IPS-NIHi11 (cell line): ENCODE measurements at places on chromosomes 16 and 17.

DNA sequence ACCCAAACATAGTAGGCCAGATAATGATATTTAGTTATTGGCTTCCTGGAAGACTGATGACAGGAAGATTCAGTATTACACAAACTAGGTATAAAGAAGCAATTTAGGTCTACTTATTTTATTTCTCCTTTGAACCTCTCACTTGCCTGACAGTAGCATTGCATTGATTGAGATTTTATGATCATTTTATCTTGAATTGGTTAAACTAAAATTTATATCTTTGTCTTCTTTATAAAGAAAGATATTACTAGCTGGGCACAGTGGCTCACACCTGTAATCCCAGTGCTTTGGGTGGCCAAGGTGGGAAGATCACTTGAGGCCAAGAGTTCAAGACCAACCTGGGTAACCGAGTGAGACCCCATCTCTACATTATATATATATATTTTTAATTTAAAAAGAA is 14.4 kb downstream of the HLF start:
- DNase-seq = no peak

DNA sequence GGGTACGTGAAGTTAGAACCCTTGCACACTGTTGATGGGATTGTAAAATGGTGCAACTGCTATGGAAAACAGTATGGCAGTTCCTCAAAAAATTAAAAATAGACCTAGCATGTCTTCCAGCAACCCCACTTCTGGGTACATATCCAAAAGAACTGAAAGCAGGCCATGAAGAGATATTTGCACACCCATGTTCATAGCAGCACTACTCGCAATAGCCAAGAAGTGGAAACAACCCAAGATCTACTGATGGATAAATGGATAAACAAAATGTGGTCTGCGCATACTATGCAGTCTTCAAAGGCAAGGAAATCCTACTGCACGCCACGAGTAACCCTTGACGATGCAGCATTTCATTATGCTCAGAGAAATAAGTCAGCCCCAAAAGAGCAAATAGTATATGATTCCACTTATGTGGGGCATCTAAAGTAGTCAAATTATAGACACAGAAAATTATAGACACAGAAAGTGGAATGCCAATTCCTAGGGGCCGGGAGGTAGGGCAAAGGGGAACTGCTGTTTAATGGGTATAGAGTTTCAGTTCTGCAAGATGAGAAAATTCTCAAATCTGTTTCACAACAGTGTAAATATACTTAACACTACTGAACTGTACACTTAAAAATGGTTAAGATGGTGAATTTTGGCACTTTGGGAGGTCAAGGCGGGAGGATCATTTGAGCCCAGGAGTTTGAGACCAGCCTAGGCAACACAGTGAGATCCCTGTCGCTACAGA is 17.2 kb downstream of the CORO7 start:
- DNase-seq = no peak

DNA sequence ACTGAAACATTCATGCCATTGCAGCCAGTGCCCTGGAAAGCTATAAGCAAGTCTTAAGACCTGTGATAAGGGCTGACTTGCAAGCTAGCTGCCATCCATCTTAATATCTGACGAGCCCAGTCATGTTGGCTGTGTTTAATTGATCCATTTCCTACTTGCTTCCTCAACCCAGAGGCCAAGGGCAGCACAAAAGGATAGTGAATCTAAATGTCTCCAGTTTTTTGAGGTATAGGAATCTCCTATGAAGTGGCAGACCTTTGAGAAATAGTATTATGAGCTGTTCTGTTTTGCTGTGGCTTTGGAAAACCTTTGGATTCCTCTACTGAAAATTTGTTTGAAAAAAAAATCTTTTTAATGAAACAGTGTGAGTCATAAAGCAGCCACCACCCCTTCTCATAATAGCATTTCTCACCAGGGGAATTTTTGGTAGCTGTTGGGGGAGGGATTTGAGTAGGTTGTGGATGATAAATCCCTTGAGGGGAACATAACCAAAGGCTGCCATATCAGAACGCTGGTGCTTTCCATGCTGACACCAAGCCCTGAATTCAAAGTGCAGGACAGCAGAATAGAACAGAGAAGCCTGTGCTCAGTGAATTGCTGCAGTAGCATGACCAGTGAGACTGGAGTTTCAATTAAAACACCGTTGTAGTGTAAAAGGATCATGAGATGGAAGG is 12.9 kb downstream of the ZNRF1 start:
- no peak for DNase-seq

- DNase-seq = no peak
Observed at GRCh38 chr16:27398894-27399853, 2.8 kb upstream of the IL21R start.

DNA sequence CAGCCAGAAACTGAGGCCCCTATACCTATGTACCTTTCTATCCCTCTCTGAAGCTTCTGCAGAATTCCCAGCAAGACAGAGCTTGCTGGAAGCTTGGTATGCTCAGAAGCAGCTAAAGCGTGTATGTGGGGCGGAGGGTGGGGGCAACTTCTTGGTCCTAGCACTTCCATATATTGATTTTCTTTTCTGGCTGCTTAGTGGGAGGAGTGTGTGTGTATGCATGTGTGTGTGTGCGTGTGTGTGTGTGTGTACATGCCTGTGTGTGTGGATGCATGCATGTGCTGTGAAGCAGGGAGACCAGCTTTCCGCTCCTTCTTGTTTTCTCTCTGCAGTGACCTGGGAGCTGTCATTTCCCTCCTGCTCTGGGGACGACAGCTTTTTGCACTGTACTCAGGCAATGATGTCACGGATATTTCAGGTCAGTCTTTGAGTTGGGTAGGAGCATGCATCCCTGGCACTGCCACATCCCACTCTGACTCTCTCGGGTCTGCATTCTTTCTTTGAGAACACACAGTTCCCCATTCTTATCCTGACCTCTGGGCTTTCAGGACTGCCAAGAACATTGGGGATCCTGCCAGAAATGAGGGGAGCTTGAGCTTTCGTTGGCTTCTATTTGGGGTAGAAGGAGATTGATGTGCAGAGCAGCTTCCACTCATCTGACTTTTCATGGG is 10.7 kb downstream of the HPR start:
- DNase-seq = no peak

- DNase-seq = peak; percentile 55
Observed at GRCh38 chr16:15672514-15673167, 22.6 kb downstream of the NDE1 start.

- DNase-seq = peak; percentile 76
Observed at GRCh38 chr17:39738568-39738901, 797 bp downstream of the GRB7 start.

DNA sequence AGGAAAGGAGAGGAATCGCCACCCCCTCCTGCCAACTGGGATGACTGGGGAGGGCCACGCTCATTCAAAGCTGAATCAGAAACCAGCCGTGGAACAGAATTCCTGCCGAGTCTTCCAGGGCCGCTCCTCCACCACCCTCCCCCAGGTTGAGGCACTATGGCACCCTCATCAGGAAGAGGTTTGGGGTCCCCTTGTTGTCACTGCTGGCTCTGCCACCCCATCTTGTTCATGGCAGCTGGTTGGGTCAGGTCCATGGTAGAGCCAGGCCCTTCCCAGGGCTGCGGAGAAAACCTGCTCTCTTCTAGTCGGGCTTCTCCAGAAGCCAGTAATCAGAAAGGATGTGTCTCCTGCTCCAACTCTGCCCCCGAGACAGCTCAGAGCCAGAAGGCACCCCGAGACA is 41.8 kb downstream of the KCNJ12 start:
- DNase-seq = no peak

GRCh38 chr17:5282642-5283217 is 646 bp downstream of the RABEP1 start:
- DNase-seq = no peak

- no peak for DNase-seq
Observed at GRCh38 chr17:7579834-7580603, 581 bp downstream of the CD68 start.

DNA sequence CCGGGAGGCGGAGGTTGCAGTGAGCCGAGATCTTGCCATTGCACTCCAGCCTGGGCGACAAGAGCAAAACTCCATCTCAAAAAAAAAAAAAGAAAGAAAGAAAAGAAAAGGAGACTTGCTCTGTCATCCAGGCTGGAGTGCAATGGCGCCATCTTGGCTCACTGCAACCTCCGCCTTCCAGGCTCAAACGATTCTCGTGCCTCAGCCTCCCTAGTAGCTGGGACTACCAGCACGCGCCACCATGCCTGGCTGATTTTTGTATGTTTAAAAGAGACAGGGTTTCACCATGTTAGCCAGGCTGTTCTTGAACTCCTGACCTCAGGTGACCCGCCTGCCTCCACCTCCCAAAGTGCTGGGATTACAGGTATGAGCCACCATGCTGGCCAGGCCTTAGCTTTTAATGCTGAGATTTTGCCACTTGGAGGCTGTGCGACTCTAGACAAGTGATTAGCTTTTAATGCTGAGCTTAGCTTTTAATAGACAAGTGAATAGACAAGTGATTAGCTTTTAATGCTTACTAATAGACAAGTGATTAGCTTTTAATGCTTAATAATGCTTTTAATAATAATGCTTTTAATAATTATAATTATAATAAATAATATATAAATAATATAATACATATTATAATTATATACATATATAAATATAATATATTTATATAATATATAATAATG is 9.6 kb downstream of the LDAF1 start:
- DNase-seq = no peak

DNA sequence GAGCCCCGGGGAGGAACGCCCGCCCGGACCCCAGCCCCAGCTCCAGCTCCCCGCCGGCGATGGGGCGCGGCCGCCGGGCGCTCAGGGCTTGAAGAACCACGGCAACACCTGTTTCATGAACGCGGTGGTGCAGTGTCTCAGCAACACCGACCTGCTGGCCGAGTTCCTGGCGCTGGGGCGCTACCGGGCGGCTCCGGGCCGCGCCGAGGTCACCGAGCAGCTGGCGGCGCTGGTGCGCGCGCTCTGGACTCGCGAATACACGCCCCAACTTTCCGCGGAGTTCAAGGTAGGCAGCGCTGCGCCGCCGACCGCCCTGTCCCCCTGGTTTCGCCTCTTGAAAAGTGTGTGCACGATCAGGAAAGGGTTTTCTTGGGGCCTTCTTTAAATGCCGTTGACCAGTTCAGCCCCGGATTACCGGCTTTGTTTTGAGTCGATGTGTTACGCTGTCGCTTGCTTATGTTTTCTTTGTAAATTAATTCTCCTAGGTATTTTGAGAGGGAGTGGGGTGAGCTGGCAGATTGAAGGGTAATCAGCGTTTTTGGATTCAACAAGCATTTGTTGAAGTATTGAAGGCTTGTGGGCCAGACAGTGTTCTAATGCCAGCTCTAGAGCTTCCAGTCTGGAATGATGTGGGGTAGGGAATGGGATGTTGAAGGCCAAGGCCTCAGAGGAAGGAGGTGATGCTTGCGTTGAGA is 681 bp downstream of the USP43 start:
- DNase-seq = peak; percentile 74

DNA sequence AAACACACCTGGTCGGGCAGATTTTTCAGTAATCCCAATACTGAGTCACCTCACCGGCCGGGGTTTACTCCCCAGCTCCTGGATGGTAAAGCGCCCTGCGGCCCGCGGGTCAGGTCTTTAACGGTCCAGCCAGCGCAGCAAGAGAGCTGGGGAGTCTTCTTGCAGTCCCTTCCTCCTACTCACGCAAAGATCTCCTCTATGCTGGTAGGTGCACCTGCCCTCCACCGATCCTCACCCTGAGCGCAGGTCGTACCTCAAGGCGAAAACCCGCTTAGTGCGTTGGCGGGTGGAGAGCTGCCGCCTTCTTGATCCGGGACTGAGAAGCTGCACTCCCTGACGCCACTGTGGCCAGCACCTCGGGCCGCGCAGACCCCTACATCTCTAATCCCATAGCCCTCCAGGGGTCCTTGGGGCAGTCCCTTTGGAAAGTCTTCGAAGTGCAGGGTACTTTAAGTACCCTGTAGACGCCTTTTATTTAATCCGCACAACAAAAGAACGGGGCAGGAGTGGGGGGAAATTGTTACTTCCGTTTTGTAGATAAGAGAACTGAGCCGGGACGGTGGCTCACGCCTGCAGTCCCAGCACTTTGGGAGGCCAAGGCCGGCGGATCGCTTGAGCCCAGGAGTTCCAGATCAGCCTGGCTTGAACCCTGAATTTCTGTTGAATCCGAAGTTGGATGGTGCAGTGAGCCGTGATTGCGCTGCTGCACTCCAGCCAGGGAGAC is 10.4 kb upstream of the HOXB13 start:
- DNase-seq = peak; percentile 28

- DNase-seq = no peak
Observed at GRCh38 chr17:40602445-40603443, 37.5 kb upstream of the CCR7 start.

GRCh38 chr17:43399839-43400328 is 1.1 kb downstream of the ARL4D start:
- no peak for DNase-seq

DNA sequence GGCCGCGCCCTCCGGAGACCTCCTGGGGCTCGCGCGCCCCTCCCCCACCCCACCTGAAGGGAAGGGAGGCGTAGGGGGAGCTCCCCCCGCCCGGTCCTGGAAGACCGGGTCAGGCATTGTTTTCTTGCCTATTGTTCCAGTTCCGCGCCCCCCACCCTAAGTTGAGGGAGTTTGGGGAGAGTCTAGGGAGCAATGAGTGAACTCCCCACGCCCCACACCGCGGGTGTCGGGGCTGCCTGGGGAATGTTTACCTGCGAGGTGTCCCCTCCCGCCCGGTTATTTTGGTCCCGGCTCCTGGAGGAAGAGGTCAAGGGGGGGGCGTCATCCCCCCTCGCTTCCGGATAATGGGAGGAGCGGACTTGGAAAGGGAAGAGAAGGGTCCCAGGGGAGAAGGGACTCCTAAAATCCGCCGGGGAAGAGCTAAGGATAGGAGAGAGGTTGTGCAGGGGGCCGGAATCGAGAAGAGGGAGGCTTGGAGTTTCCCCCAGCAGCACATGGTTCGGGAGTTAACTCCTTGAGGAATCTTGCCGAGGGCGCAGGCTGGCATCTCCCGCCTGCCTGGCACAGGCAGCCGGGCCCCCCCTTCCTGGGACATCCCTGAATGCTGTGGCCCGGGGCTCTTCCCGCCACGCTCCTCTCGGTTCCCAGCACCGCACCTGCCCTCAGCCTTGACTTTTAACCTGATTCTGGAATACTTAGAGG is 881 bp downstream of the MLLT6 start:
- peak; percentile 55 for DNase-seq

DNA sequence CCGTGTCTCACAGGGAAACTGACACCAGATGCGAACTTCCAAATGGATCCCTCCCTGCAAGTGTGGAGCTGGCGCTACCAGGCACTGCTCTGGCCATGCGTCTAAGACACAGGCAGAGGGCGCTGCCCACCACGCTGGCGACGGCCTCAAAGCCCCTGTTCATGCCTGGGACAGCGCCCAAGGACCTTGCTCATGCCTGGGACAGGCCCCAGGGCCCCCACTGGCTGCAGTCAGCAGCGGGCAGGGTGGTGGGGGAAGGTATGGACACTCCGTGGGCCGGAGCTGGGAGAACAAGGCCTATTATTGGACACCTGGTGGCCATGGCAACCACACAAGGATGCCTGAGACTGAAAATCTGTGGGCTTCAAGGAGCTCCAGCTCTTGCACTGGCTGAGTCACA is 8.8 kb downstream of the ZG16B start:
- DNase-seq = peak; percentile 92
